ENCODE measurements at places on chromosomes 3 and 15.

DNA sequence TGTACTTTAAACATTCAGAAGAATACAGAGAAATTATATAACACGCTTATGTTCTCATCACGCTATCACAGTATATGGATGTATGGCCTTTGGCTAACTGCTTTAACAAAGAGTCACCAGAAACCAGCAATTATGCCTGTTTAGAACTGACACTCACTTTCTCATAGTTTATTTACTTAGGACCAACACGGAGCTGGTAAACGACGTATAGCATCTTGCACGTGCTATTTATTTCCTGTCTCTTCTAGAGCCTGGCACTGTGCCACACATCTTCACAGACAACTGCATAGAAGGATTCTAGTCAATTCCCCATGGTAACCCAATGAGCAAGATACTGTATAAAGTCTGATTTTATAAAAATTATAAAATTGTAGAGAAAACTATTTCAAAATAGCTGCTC, 43.6 kb downstream of the TBC1D2B start:
- DNase-seq = no peak

DNA sequence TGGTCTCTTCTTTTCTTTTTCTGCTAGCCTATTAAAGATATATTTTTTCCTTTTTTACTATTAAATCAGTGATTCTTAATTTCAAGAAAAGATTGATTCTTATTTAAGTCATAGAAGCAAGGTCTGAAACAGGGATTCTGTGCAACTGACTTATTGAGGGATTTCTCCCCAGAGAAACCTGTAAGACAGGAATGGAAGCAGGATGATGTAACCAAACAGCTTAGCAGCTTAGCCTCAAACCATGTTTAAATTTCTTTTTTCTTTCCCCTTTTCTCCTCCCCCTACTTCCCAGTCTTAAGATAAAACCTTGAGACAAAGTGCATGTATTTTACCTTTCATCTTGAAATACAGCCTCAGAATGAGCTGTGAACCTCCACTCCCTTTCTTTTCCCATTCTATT, 322.8 kb downstream of the NEK10 start:
- DNase-seq = no peak

- no peak for DNase-seq
Measured at GRCh38 chr15:71397377-71397776, 282.1 kb downstream of the THSD4 start.

- no peak for DNase-seq
Measured at GRCh38 chr3:195307711-195308110, 36.8 kb upstream of the XXYLT1 start.

GRCh38 chr3:191303596-191303995, 25.6 kb upstream of the CCDC50 start:
- no peak for DNase-seq
